ENCODE measurements at places on chromosomes 6 and 20.

DNA sequence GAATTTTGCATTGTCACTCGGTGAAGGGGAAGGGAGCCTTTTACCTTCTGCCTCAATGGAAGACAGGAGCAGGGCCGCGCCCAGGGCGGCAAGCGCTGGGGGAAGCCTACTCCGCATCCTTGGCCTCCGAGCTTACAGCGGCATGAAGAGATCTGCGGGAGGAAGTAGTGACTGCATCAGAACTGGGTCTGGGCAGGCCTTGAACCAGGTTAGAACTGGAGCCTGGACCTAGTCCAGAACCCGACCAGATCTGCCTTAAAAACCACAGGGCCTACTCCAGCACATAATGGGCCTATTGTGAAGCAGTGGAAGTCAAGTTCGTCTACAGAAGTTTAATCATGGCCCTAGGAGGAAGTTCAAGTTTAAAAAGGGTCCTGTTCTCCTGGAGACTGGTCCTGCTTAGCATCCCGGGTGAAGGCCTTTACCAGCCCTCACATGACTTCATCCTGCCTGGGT, 3.1 kb downstream of the COL12A1 start:
- H3K36me3 ChIP-seq, result peaks cover 29% of the 10 kb centered on the region
- H3K4me3 ChIP-seq, result peak overlapping the region; percentile 83
- H3K27me3 ChIP-seq, result peaks cover 20% of the 10 kb centered on the region
- peak overlapping the region; percentile 9 for H3K27ac ChIP-seq
- H3K4me1 ChIP-seq, result peaks cover 36% of the 10 kb centered on the region
- DNase-seq, result no peak

- no peak overlapping the region for H3K4me3 ChIP-seq
- no peak overlapping the region for H3K27ac ChIP-seq
- H3K4me1 ChIP-seq, result peaks cover 22% of the 10 kb centered on the region
- DNase-seq, result no peak
- H3K27me3 ChIP-seq, result no peaks in the 10 kb centered on the region
These were observed 22.4 kb upstream of the TMEM217 start for GRCh38 chr6:37280162-37280887.

DNA sequence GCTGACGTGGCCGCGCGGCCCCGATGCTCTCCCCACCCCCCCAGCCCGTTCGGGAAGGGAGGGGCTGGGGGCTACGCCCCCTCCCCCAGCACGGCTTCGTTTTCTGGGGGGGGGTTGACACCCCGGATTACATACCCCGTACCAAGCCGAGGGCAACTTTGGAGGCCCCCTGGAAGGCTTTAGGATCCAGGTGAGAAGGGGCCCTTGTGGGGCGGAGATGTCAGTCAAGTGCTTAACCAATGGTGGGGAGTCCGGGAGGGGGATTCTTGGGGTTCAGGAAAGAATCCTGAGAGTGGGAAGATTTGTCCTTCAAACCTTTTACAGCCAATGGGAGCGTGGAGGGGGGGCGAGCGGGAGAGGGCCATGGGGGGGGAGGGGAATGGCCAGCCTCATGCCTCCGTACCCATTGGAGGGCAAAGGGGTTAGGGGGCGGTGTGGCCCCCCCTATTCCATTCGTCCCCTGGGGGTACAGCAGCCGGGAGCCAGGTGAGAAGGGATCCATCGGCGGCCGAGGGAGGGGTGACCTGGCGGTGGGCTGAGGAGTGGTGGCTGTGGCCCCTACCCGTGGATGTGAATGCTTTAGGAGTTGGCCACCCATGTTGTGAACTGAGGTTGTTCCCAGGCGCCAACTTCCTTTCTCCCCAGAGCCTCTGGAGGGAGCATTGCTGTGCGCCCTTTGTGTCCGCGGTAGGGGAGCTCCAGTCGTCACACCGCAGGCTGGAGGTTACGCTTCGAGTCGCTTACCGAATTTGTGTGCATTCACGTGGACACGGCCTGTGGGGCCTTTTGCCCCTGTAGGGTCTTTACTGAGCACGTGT, 682 bp downstream of the BRD2 start:
- peak overlapping the region; percentile 77 for H3K4me3 ChIP-seq
- peaks cover 37% of the 10 kb centered on the region for H3K4me1 ChIP-seq
- H3K27ac ChIP-seq, result peak overlapping the region; percentile 85
- peaks cover 75% of the 10 kb centered on the region for H3K36me3 ChIP-seq
- DNase-seq, result peak; percentile 74
- H3K27me3 ChIP-seq, result no peaks in the 10 kb centered on the region

- no peak overlapping the region for H3K4me3 ChIP-seq
- no peak for DNase-seq
- no peak overlapping the region for H3K27ac ChIP-seq
- H3K27me3 ChIP-seq, result no peaks in the 10 kb centered on the region
- peaks cover 9% of the 10 kb centered on the region for H3K36me3 ChIP-seq
These were observed 174.3 kb downstream of the CDKAL1 start for GRCh38 chr6:20708367-20709124.

DNA sequence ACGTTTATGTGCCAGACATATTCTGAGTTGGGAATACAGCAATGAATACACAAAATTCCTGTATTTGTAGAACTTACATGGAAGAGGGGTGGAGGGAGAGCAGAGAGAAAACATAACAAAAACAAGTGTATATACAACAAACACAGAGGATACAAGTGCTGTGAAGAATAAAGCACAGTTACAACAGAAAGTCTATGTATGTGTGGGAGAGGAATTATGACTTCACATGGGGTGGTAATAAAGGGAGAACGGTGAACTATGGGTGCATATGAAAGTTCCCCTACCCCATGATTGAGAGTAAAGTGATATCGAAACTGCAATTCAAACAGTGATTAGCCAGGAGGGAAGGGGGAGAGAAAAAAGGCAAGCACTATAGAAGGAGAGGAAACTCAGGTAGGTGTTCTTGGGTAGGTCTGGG, 24.6 kb downstream of the HBS1L start:
- peaks cover 15% of the 10 kb centered on the region for H3K4me1 ChIP-seq
- no peak overlapping the region for H3K27ac ChIP-seq
- no peaks in the 10 kb centered on the region for H3K27me3 ChIP-seq
- no peak for DNase-seq
- H3K36me3 ChIP-seq, result peaks cover 11% of the 10 kb centered on the region

DNA sequence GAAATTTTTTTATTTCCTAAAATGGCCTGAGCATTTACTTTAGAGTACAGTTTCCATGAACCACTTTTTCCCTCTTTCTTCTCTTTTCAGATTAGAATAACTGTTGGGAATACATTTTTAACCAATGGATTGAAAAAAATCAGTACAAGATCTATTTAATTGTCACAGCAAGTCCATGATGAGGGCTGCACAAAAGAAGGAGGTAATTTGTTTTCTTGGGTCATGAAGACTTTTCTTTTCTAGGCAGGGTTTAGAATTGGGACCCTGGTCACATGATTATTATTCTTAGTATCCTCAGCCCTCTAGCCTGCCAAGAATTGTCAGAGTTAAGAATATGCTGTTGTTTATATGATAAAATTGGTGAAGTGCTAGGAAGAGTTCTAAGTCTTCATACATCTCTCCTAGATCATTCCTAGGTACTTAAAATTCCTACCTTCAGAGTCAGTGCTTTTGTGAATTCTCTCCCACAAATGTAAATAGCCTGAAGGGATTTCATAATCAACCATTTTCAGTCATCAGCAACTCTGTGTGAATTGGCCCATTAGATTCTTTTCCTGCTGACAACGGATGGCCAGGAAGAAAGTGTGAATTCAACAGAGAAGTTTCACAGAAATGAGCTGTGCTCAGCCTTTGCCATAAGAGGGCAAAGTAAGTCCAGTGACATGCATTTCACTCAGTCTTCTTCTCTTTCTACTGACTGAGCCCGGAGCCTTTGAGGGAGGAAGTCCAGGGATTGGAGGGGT, 32.4 kb upstream of the TPBG start:
- no peaks in the 10 kb centered on the region for H3K36me3 ChIP-seq
- no peak for DNase-seq
- H3K4me3 ChIP-seq, result no peak overlapping the region
- peaks cover 23% of the 10 kb centered on the region for H3K4me1 ChIP-seq
- H3K27me3 ChIP-seq, result no peaks in the 10 kb centered on the region
- H3K27ac ChIP-seq, result no peak overlapping the region

DNA sequence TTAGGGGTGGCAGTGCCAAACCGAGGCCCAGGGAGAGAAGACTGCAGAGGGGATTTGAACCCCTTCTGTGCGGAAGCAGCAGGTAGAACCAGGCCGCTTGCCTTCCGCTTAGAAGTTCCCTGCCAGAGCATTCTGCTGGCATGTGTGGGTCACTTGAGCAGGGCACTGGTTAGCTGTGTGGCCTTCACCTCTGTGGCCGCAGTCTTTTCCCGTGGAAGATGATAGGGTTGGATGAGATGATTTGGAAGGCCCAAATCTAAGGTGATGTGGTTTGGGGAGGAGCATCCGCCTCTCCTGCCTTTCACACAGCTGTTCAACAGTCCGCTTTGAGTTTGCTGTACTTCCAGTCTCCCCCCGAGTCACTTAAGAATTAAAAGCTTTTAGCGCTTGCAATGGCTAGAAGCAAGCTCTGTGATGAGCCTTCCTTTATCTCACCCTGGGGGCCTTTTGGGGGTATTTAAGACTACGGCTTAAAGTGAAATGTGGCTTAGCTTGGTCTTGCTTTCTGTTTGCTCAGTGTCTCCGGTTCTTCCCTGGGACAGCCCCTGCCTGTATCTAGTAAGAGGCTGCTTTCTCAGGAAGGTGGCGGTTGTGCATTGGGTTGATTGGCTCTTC, 743 bp downstream of the CMTR1 start:
- peak overlapping the region; percentile 75 for H3K27ac ChIP-seq
- peaks cover 40% of the 10 kb centered on the region for H3K4me1 ChIP-seq
- H3K27me3 ChIP-seq, result no peaks in the 10 kb centered on the region
- H3K36me3 ChIP-seq, result peaks cover 28% of the 10 kb centered on the region
- H3K4me3 ChIP-seq, result peak overlapping the region; percentile 87

GRCh38 chr6:106083618-106084017, 2.5 kb upstream of the PRDM1 start:
- no peak for DNase-seq
- H3K27me3 ChIP-seq, result peaks cover 26% of the 10 kb centered on the region
- peaks cover 28% of the 10 kb centered on the region for H3K4me1 ChIP-seq

- no peak overlapping the region for H3K4me3 ChIP-seq
- H3K36me3 ChIP-seq, result no peaks in the 10 kb centered on the region
- no peaks in the 10 kb centered on the region for H3K4me1 ChIP-seq
- no peak overlapping the region for H3K27ac ChIP-seq
- no peak for DNase-seq
These were observed 72.3 kb upstream of the IPCEF1 start for GRCh38 chr6:154428897-154429296.

DNA sequence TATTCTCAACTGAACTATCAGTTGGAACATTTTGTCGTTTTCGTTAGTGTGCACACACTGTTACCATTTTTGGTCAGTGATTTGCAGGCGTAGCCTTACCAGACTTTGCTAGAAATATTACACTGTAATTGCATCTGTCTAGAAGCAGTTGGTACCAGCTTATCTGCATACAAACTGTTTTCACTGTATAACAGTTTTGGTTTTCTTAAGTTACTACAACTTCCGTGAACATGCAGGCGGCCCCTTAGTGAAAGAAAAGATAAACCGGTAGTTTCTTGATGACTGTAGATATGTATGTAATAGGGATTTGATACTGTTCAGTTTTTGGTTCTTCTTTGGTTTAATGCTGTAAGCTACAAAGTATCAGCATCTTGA, 1.3 kb downstream of the DSTN start:
- peaks cover 8% of the 10 kb centered on the region for H3K4me1 ChIP-seq
- no peaks in the 10 kb centered on the region for H3K27me3 ChIP-seq
- H3K36me3 ChIP-seq, result peaks cover 32% of the 10 kb centered on the region
- DNase-seq, result no peak
- H3K4me3 ChIP-seq, result peak overlapping the region; percentile 87
- H3K27ac ChIP-seq, result peak overlapping the region; percentile 74

DNA sequence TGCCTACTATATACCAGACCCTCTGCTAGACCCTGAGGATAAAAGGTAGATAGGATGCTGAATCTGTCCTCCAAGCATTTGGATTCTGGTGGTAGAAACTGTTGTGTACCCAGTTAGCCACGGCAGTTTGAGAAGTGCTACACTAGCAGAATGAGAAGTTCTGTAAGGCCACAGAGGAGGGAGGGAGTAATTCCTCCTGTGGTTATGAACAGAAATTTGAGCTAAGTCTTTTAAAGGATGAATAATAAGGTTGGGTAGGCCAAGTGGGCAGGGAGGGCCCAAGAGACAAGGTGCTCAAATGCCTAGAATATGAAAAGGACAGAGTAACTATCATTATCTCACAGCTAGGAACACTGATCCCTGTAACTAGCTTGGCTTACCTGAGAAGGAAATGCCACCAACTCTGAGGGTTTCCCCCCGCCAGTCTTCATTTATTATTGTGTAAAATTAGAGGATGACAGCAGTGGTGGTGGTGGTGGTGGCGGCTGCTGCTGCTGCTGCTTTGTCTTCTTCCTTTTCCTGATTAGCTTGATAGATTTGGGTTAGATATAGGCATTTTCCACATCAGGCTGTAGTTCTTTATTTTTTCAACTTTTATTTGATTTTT, 243.3 kb downstream of the PRL start:
- no peak for DNase-seq
- H3K36me3 ChIP-seq, result no peaks in the 10 kb centered on the region
- H3K4me1 ChIP-seq, result peaks cover 8% of the 10 kb centered on the region
- no peak overlapping the region for H3K4me3 ChIP-seq

GRCh38 chr6:109998159-109998785, 20.2 kb downstream of the GPR6 start:
- no peaks in the 10 kb centered on the region for H3K36me3 ChIP-seq
- H3K27ac ChIP-seq, result no peak overlapping the region
- DNase-seq, result no peak
- H3K4me3 ChIP-seq, result no peak overlapping the region
- H3K27me3 ChIP-seq, result peaks cover 39% of the 10 kb centered on the region

DNA sequence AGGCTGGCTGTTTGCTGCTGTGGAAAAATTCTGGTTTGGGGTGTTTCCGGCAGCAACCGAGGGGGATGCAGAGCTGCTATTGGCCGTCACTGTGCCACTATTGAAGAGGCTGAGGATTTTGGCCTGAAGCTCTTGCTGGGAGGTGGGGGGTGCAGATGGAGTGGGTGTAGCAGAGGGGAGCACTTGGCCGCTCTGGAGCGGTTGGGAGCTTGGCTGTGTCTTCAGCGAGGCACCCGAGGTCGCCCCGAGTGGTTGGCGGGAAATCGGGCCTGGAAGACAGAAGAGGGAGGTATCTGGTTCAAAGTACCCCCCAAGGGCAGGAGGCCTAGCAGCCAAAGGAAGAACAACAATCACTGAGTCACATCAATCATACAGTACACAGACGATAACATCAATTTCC, 27.1 kb downstream of the NCOA5 start:
- DNase-seq, result no peak
- H3K4me3 ChIP-seq, result no peak overlapping the region
- no peaks in the 10 kb centered on the region for H3K4me1 ChIP-seq
- H3K27ac ChIP-seq, result no peak overlapping the region
- no peaks in the 10 kb centered on the region for H3K27me3 ChIP-seq
